ENCODE measurements at places on chromosomes 2 and 18.

DNA sequence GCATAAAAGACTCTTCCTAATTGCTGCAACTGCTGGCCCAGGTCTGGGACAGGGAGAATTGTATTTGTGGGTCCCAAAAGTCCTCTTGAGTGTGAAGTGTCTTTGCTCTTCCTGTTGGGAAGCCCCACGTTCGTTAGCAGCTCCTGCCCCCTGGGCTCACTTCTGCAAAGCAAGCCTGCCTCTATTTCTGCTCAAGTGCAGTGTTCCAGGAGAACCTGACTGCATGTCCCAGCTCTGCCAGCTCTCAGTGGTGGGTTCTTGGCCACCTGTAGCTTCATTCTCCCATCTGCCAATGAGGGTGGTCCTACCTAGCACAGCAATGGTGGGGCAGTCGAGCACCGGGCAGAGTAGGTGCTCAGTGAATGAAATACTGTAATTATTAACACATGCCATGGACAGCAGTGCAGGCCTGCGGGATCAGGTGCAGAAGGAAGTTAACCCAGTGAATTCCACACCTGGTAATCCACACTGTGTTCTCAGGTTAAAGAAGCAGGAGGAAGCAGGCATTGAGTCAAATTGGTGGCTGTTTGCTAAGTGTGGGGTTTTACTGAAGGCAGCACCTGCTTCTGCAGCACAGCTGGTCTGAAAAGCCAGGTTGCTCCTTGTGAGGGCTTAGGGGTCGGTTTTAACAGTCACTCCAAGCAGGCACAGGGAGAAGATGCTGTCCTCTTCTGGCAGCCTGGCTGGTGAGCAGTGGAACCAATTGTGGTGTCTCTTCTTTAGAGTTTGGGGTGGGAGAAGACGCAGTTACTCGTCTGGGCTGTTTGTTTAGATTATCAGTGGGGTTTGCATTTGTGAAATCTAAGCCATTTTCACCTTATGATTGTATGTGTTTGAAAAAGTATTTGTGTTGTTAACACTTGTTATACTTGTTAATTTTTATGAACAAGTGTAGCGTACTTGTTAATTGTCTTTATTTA lies 54.3 kb downstream of the DGKD start:
- DNase-seq: no peak

DNA sequence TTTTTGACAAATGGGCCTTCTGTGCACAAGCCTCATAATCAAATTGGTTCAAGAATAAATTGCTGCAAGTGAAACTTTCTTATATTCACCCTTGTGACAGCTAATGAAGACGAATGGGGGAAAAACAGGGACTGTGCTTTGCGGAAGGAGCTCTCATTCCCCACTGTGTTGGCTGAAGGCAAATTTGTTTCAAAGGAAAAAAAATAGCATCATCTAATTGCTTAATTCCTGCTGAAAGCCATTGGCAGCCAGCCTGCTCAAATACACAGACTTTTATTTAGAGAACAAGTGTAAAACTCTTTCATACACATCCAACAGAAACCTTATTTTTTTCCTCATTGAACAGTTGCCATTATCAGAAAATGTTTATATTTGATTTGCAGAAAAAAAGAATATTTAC lies 172.3 kb downstream of the ARL6IP6 start:
- no peak for DNase-seq

- peak; percentile 85 for DNase-seq
Measured at GRCh38 chr2:159071190-159071915, 102.9 kb downstream of the TANC1 start.

DNA sequence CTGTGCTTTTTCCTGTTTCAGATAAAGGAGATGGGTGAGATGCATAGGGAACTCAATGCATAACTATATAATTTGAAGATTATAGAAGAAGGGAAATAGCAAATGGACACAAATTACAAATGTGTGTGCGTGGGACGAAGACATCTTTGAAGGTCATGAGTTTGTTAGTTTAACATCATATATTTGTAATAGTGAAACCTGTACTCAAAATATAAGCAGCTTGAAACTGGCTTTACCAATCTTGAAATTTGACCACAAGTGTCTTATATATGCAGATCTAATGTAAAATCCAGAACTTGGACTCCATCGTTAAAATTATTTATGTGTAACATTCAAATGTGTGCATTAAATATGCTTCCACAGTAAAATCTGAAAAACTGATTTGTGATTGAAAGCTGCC lies 16.4 kb upstream of the MSH2 start:
- DNase-seq: no peak

GRCh38 chr2:128612628-128613027 lies 294.0 kb upstream of the HS6ST1 start:
- DNase-seq: no peak

All from astrocyte (in vitro differentiated cells and primary cell).